HuH-7.5 (cell line): ENCODE measurements at places on chromosomes 12 and 14.

- no peak for DNase-seq
Observed at GRCh38 chr14:80491131-80491530, 279.8 kb upstream of the DIO2 start.

- no peak for DNase-seq
Observed at GRCh38 chr14:88500611-88501010, 54.2 kb downstream of the PTPN21 start.

DNA sequence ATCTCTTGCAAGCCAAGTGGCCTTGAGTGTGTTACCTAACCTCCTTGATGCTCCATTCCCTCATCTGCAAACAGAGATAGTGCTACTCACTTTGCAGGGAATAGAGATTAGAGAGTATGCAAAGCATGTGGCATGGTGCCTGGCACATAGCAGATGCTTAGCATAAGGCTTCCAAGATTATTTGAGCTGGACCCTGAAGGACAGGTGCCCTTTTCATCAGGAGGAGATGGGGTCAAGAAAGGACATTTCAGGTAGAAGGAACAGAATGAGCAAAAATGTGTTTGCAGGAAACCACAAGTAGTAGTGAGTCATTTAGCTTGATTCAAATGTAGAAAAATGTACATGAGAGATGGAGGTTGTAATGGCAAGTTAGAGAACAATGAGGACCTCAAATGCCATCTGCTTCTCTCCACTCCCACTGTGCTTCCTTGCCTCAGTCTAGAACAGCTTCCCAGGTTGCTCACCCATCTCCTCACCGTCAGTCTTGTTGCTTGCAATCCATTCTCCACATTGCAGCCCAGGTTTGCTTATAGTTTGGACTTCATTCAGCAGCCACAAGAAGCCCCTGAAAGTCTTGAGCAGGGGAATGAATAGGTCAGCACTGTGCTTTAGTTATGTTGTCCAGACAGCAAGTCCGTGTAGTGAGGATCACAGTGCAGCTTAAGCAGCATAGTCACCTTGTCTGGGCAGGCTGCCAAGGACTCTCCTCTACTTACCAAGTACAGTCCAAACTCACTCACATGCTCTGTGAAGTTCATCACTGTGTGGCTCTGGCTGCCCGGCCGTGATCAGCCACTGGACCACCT is 536.3 kb upstream of the CCDC196 start:
- no peak for DNase-seq

DNA sequence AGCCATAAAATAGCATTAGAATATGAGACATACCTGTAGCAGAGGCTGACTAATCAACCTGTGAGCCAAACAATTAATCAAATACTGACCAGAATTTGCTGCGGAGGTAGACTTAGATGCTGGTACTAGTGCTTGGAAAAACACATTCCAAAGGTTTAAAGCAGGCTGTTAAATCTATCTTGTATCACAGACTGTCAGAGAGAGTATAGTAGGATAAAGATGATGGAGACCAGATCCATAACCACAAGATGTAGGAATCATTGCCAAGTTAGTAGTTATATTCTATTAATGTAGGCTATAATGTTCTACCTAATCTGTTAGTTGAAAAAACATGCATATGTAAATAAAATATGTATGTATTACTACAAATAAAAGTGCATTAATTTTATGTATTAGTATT is 726.2 kb downstream of the SLC6A15 start:
- no peak for DNase-seq

DNA sequence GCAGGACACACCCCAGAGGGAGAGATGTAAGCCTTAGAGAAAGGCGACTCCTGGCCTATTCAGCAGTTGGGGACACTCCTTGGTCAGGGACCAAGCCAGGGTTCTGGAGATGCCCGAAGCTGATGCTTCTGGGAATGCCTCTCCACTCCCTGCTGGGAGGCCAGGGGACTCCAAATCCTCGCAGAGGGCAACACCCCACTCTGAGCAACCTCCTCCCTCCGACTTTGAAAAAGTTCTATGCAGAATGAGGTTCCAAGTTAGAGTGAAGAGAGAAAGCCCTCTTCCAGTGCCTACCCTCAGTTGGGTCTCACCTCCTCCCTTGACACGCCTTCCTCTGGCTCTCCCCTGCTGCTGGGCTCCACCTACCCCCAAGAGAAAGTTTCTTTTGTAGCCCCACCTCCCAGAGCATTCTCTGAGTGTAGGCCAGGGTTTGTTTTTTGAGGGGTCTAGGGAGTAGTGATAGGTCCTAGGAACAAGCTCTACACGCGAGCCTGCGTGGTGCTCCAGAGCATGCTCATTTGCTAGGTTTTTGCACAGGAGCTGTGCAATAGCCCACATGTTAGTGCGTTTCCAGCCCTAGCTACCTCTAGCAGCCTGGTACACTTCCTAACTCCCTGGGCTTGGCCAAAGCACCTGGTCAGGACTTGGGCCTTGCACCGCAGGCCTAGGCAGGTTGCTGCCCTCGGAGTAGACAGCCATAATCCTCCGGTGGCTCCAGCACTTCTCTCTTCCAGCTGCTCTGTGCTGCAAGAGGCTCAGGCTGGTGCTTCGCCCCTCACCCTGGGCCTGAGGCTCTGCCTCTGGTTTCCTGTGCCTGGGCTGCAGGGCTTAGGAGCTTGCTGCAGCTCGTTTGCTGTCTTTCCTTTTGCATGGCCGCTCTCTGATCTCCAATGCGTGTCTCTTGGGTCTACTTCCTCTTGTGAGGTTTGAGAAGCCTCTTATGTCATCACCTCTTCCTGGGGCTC is 590 bp upstream of the CEBPE start:
- no peak for DNase-seq

- DNase-seq, result no peak
Observed at GRCh38 chr12:102423462-102423861, 56.9 kb downstream of the IGF1 start.

GRCh38 chr14:51092965-51093364 is 1.9 kb downstream of the TRIM9 start:
- DNase-seq, result no peak

- no peak for DNase-seq
Observed at GRCh38 chr14:22432348-22432976, 156.6 kb downstream of the DAD1 start.

- DNase-seq, result no peak
Observed at GRCh38 chr12:69875416-69875935, 50.4 kb downstream of the MYRFL start.

GRCh38 chr12:17357396-17357795 is 732.6 kb downstream of the RERGL start:
- DNase-seq, result no peak

DNA sequence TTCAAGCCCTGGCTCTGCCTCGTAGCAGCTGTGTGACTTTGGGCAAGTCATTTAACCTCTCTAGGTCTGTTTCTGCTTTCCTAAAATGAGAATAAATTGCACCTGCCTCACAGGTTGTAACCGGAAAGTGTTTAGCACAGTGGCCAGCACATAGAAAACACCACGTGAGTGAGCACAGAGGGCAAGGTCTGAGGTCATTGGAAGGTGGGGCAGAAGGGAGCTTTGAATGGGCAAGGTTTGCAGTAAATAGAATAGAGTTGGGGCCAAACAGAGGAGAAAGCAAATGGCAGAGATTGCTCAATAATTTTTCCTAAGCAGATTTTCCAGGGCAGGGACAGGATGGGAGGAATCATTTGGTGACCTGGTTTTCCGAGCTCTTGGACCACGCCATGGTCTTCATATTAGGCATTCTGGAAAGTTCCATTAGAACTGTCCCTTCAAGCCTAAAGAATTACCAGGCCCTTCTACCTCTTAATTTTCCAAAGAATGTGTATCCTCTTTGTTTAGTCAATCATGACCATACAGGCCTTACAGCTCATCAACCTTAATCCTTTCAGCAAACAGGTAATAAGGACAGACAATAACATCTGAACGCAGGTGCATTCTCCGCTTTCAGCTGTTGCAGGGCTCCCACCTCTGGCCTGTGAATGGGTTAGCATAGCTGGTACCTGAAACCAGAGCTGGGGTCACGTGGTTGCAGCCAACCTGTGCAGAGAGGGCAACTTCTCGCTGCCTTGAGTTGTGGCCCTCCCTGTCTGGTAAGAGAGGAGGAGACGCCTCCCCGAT is 53.8 kb downstream of the VWF start:
- no peak for DNase-seq

DNA sequence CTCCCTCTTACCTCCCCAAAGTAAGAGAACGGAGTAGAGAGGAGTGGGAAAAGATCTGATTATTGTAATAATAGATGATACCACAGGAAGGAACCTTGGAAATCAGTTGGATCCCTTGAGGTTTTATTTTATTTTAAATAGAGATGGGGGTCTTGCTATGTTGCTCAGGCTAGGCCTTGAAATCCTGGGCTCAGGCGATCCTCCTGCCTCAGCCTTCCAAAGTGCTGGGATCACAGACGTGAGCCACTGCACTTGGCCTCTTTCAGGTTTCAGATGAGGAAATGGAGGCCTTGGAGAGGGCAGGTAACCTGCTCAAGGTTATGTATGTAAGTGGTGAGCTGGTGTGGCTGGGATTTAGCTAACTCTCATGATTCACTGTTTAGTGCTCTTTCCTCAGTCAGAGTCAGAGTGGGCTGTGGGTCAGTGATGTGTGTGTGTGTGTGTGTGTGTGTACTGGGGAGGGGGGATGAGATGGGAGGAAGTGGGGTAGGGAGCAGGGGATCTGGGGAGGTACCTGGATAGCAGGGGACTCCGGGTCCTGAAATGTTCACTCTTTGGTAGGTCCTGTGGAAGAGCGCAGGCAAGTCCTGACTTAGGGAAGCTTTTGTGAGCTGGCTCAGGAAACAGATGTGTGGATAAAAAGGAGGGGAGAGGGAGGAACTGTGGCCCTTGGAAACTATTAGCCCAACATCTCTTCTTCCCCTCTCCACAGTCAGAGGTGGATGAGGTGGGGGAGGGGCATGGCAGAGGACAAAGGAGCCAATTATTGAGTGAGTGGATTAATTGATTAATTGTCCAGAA is 4.7 kb upstream of the CISTR start:
- DNase-seq, result no peak

GRCh38 chr12:124457287-124458219 is 109.9 kb downstream of the NCOR2 start:
- no peak for DNase-seq

GRCh38 chr14:57725399-57726077 is 140.4 kb downstream of the SLC35F4 start:
- DNase-seq, result no peak

GRCh38 chr12:32369202-32369601 is 30.2 kb upstream of the FGD4 start:
- DNase-seq, result no peak
